Posterior vena cava (tissue), 2 donors: ENCODE measurements at places on chromosomes 12 and 14. TPM values are rescaled to one million over a fixed set of nuclear protein-coding genes. Genes with fewer than 3 reads are reported as not detected.

TTC9 gene
- 1.0 TPM for total RNA-seq

EXOC3L4 gene
- 1.0 TPM for total RNA-seq

NKX2-1 gene
- not detected for total RNA-seq

PLA2G1B gene
- 2.0 TPM for total RNA-seq

ENO2 gene
- total RNA-seq: 57.1 TPM

RIMKLB gene
- total RNA-seq: 56.3 TPM

ACSM4 gene
- total RNA-seq: not detected

KRT3 gene
- not detected for total RNA-seq

EML5 gene
- total RNA-seq: 1.4 TPM

PPP4R4 gene
- 0.38 TPM for total RNA-seq

GPHN gene
- 24.9 TPM for total RNA-seq

FGD6 gene
- total RNA-seq: 7.4 TPM

- DNase-seq: no peak
Observed at GRCh38 chr14:51242545-51243490, 2.8 kb downstream of the TMX1 start.

GRCh38 chr12:97716356-97716755 is 253.8 kb downstream of the RMST start:
- DNase-seq: no peak

DNA sequence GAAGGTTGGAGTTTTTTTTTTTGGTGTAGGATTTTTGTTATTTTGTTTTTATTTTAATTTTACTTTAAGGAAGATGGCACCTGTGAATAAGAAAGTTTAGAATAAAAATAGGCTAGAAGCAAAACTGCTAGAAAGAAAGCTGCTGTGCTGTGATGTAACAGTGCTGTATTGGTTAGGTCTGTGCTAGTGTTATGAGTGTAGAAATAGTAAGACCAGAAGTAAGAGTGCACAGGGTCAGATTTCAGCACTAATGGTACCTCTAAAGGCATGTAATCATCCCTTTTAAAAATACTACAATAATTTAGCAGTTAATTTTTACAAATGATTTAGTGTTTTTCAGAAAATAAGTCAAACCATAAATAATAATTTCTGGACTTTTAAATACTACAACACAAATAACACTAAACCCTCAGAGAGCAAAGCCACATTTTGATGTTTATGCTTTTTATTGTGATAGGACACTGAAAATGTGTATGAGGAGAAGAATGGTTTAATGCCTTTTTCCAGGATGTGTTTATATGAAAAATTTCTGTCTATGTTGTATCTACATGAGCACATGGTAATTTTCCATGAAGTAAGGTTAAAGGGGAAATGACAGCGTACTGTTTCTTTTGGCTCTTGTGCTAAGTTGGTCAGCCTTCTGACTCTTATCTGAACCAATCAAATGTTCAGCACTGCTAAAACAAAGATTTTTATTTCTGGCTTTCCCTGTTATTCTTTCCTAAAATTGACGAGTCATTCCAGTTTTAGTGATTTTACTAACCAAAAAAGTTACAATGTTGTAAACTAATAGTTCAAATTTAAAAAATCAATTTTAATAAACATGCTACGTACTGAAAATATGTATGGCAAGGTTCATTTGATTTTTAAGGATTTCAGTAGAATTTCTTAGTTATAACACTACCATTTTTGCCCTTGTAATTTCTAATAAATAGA is 96.1 kb downstream of the PPHLN1 start:
- no peak for DNase-seq

DNA sequence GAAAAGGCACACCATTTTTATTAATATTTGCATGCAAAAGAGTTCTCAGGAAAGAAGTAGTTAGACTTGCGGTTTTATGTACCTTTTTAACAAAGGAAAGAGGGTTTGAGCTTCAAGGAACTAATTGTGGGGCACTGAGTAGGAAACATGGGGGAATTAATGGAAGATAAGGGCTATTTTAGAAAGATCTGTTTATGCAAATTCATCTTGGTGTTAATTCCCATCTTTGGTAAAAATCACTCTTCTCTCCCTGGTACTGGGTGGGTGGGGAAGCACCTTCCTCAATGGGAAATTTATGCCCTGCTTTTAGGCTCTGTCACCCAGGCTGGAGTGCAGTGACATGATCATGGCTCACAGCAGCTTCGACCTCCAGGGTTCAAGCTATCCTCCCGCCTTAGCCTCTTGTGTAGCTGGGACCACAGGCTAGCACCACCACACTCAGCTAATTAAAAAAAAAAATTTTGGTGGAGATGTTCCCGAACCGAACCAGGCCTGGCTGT is 30.1 kb upstream of the RESF1 start:
- DNase-seq: no peak

- no peak for DNase-seq
Observed at GRCh38 chr14:66395300-66395699, 90.9 kb upstream of the CCDC196 start.

DNA sequence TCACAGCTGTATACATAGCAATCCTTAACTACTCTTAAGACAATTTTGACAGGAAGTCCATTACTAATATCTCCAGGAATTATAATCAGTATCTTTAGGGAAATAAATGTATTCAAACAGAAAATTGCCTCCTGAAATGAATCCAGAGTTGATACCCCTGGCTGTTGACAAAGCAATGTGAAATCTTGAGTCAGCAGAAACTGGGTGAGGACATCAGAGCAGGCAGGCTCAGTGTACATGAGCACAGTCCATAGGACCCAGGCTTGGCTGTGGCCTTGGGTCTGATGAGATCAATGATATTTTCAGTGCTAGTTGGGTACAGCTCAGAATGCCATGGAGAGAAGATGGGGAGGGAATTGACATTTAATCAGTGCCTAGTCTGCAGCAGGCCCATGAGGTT is 151.3 kb downstream of the SLC15A4 start:
- DNase-seq: no peak

GRCh38 chr12:16349131-16349460 is 1.7 kb downstream of the MGST1 start:
- DNase-seq: peak; percentile 85

DNA sequence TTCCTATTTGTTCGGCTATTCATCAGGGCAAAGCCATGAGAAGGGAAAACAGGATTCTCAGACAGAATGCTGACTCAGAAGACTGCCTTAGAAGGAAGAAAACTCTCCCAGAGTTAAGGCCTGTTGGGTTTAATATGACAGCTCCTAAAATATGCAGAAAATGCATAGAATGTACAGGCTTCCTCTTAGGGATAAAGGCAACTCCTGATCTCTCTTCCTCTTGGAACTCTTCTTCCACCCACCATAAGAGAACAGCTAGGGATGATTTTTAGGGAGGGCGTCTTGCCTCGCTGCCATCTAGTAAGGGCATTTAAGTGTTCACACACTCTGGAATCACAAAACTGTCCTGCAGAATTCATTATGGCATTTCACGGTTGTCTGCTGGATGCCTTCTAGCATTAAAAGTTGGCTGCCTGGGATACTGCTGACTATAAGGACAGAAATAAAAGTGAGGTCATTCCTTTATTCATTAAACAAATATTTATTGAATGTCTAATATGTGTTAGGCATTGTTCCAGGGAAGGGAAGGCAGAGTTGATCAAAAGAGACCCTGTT is 73.7 kb downstream of the DCAF5 start:
- DNase-seq: no peak

- no peak for DNase-seq
Observed at GRCh38 chr12:110365489-110366320, 37.8 kb downstream of the ANAPC7 start.

- DNase-seq: no peak
Observed at GRCh38 chr14:65440230-65440629, 27.7 kb downstream of the FUT8 start.

DNA sequence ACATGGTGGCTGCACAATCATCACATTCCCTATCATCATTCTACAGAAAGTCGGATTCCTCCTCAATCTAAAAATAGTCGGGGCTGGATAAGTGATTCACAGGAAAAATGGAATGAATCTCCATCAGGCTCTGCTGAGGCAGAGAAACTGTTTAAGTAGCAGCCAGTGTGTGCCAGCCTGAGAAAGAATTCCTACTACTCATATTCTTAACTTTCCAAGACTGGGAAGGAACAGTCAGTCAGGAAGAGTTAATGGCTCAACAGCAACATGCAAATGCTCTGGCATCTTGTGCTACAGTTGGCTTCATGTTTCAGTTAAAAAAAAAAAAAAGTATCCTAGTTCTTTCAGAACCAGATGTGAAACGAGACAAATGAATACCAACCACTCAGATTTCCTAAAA is 187.0 kb downstream of the GRIP1 start:
- DNase-seq: no peak

- no peak for DNase-seq
Observed at GRCh38 chr12:66065150-66065549, 65.4 kb downstream of the LLPH start.

GRCh38 chr12:80178846-80179245 is 79.5 kb downstream of the OTOGL start:
- no peak for DNase-seq

GRCh38 chr14:64107438-64107837 is 186.7 kb downstream of the ESR2 start:
- no peak for DNase-seq

GRCh38 chr12:88579601-88580050 is 645 bp downstream of the KITLG start:
- DNase-seq: peak; percentile 82

- no peak for DNase-seq
Observed at GRCh38 chr14:106209755-106210154, 683.4 kb downstream of the TMEM121 start.

GRCh38 chr14:98014851-98015615 is 1217.9 kb downstream of the VRK1 start:
- no peak for DNase-seq

DNA sequence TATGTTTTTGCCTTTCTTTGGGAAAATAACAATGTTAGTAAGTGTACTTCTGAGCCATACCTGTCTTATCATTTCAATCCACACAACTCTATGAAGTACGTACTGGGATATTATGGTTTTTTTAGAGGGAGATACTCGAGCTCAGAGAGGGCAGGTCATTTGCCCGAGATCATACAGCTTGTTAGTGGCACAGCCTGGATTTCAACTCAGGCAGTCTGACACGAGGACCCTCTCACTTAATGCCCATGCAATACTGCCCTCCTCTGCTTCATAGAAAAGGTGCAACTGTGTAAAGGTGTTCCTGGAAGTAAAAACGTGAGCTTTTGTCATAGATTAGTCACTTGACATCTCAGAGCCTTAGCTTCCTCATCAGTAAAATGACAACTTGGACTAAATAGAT is 128.0 kb downstream of the NDUFA12 start:
- DNase-seq: no peak

DNA sequence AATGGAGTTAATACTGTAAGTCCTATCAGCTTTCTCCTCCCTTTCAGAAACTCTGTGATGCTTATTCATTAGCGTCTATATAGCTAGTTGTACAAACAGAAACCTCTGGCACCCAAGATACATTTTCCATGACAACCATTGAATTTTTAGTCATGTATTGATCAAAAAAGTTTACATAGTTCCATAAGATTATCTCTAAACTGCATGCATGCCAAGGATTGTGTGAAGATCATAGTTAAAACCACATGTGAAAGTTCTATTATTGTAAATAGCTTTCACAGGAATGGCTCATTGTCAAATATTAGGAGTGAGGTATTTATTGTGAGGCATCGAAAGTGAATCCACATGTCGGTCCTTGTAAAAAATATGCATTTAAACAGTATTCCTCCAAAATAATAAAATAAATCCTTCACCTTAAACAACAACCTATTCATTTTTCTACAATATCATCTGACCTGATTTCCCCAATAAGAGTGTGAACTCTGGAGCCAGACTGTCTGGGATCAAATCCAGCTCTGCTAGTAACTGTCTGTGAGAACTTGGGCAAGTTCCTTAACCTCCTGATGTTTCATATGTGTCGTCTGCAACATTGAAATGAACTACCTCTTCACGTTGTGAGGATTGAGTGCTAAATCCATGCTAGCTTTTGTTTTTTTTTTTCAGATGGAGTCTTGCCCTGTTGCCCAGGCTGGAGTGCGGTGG is 10.6 kb upstream of the CDKL1 start:
- no peak for DNase-seq

GRCh38 chr12:68861890-68862289 is 53.9 kb downstream of the MDM2 start:
- no peak for DNase-seq

- no peak for DNase-seq
Observed at GRCh38 chr14:55904086-55904485, 214.1 kb upstream of the PELI2 start.

- DNase-seq: no peak
Observed at GRCh38 chr12:53551889-53552291, 44.6 kb upstream of the NPFF start.

DNA sequence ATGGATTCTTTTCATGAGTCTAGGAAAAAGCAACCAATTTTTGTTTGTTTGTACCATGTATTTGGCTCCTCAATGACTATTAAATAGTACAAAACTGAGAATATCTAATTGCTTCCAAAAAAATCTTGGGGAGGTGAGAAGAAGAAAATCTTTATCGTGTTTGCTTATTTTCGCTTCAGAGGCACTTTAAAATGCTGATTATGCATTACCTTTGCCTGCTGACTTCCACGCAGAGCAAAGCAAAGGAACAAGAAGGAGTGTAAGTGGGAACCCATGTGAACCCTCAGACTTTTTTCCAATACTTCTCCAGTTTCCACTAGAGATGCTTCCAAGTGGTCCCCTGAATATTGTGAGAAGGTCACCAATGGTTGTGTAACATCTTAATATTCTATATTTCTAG is 43.2 kb upstream of the STRN3 start:
- no peak for DNase-seq

DNA sequence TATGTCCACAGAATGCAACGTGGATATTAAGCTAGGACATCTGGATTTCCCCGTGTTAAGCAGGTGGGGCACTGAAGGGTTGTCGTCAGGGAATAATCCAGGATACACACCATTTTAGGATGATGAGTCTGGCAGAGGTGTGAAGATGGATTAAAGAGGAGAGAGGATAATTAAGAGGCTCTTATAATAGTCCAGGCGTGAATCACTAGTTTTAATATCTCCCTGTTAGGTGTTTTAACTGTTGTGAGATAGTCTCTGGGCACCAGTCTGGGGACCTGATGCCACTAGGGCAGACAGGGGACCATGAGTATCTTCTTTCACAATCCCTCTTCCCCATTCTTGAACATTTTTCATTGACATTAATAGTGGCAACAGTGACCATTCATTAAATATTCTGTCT is 216.7 kb downstream of the TBX5 start:
- DNase-seq: no peak

GRCh38 chr12:21073822-21074460 is 57.1 kb upstream of the SLCO1B1 start:
- no peak for DNase-seq

GRCh38 chr14:33986804-33987203 is 35.9 kb upstream of the EGLN3 start:
- no peak for DNase-seq
